ENCODE measurements at places on chromosomes 5 and 9.

- DNase-seq, result no peak
Observed at GRCh38 chr9:114280636-114281472, 42.0 kb upstream of the ORM1 start.

GRCh38 chr5:10116594-10116993, 133.1 kb downstream of the ATPSCKMT start:
- no peak for DNase-seq

DNA sequence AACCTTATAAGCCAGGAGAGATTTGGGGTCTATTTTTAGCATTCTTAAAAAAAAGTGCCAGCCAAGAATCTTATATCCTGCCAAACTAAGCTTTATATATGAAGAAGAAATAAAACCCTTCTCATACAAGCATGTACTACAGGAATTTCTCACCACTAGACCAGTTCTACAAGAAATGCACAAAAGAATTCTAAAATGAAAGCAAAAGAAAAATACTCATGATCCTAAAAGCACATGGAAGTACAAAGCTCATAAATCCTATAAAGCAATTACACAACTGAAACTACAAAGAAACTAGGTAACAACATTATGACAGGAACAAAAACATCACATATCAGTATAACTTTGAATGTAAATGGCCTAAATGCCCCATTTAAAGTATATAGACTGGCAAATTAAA, 34.5 kb upstream of the HTR4 start:
- DNase-seq, result no peak

- DNase-seq, result no peak
Observed at GRCh38 chr9:114779352-114779845, 26.4 kb downstream of the TNFSF15 start.

DNA sequence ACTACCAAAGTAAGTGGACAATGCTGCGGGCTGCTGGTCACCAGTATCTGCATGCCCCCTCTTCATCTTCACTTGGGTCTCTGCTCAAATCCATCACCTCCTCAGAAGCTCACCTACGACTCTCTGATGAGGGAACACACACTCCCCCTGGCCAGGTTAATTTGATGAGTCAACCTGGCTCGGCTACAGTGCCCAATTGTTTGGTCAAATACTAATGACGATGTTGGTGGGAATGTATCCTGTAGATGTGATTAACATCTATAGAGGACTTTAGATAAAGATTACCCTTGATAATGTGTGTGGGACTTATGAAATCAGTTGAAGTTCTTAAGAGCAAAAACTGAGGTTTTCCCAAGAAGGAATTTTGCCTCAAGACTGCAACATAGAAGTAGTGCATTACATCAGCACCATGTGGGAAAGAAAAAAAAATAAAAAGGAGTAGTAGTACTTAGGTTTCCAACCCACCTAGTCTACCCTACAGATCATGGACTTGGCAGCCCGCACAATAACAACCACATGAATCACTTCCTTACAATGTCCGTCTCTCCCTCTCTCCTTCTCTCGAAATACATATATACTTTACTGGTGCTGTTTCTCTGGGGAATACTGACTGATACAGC, 467.3 kb downstream of the DNAH5 start:
- DNase-seq, result no peak

- DNase-seq, result peak; percentile 81
Observed at GRCh38 chr5:146040527-146040926, 64.8 kb downstream of the PLAC8L1 start.
